ENCODE measurements at places on chromosomes 6 and 20.
A peak's percentile ranks its signal among the peaks of the same experiment; 100 is the strongest.

DNA sequence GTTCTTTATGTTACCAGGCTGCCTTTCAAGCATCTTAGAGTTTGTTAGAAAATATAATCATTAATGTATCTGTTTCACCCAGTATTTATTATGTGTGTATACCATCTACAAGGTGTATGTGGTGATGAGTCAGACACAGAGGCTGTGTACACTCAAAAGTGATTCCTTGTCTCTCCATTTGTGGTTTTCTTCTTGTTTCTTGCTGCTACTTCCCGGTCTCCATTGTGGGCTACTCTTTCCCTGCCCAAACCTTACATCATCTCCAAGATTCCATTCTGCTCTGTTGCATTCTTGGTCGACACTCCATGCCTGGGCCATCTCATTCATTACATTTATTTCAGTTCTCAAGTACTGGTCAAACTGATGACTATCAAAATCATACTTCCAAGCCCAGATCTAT, 182.2 kb upstream of the STXBP5 start:
- H3K4me1 ChIP-seq: no peaks in the 10 kb centered on the region
- no peaks in the 10 kb centered on the region for H3K36me3 ChIP-seq
- H3K4me3 ChIP-seq: no peak overlapping the region
- no peak overlapping the region for H3K27ac ChIP-seq

- H3K27me3 ChIP-seq: peaks cover 9% of the 10 kb centered on the region
- H3K4me3 ChIP-seq: no peak overlapping the region
Observed at GRCh38 chr20:23090878-23091277, 4.8 kb upstream of the CD93 start.

DNA sequence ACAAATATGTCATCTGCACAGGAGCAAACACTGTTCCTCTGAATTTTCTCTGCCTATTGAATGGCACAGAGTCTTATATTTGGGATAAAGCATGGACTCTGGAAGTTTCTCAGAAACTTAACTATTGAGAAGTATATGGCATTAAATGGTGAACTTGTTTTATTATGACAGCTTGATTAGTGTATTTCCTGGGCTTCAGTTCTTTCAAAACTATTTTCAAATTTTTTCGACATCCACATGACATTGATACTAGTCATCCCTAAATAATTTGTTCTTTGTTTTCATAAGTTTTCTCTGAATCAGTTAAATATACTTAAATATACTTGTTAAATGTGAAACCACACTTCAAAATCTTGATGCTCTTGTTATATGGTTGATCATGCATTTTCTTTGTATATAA, 144.0 kb upstream of the TSHZ2 start:
- H3K27me3 ChIP-seq: no peaks in the 10 kb centered on the region
- H3K4me3 ChIP-seq: no peak overlapping the region
- no peaks in the 10 kb centered on the region for H3K4me1 ChIP-seq

DNA sequence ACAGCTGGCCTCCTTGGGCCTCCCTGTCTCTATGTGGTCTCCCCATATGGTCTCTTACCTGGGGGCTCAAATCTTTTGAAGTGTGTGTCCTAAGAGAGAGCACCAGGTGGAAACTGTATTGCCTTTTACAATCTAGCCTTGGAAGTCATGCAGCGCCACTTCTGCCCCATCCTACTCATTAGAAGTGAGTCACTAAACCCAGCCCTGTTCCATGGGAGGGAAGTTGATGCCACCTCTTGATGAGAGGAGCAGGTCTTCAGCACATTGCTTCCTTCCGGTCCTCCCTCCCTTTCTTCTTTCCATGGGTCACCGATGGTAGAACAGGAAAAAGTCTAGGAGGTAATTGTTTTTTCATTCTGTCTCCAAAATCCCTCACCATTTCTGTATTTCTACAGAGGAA, 156.3 kb downstream of the FOXA2 start:
- H3K4me3 ChIP-seq: no peak overlapping the region
- peaks cover 19% of the 10 kb centered on the region for H3K4me1 ChIP-seq
- no peaks in the 10 kb centered on the region for H3K36me3 ChIP-seq
- H3K27me3 ChIP-seq: no peaks in the 10 kb centered on the region
- no peak for DNase-seq

DNA sequence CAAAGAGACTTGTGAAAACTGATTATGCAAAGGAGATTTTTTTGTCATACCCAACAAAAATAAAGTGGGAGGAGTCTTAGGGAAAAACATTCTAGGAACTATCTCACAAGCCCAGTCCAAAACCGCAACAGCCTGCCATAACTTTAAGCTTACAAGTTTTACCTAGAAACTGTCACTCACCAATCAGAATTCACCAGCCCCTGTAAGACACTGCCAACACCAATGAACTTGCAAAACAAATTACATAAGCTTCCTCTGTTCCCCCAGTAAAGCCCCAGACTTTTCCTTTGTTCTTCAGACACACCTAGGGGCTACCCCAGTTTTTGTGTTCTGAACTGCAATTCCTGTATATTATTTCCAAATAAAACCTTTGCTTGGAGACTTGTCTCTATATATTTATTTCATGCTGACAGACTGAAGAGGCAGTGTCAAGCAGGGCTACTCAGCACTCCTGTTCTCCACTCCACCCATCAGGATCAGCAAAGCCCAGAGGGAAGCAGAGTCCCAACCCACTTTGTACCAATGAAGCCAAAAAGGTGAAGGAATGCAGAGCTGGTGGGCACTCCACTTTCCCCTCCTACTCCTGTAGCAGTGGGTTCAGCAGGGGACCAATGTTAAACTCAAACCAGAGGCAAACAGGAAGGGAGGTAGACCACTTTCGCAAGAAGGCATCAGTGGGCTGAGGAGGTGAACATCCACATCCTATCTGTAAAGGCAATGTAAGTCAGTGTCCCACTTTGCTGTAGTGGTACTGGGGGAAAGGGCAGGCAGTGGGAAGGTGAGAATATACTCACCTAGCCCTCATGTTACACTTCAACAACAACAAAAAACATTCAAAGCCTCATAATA, 142.5 kb upstream of the RUNX2 start:
- H3K27ac ChIP-seq: no peak overlapping the region
- no peaks in the 10 kb centered on the region for H3K27me3 ChIP-seq
- no peaks in the 10 kb centered on the region for H3K4me1 ChIP-seq
- DNase-seq: no peak
- no peaks in the 10 kb centered on the region for H3K36me3 ChIP-seq

DNA sequence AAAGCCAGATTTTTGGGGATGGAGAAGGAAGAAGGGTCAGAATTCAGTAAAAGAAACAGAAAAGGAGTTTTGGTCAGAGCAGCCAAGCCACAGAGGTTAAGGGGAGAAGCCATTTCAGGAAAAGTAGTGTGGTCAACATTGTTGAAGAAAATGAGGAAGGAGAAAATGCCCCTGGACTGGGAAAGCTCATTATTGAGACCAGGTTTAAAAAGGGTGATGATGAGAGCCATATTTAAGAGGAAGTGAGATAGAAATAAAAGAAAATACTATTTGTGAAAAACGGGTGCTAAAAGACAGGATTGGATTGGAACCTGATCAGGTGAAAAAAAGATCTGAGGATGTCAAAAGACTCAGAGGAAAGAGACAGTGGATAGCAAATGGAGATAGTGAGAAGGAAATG, 75.8 kb downstream of the CEP162 start:
- H3K4me3 ChIP-seq: no peak overlapping the region
- no peak overlapping the region for H3K27ac ChIP-seq
- no peaks in the 10 kb centered on the region for H3K36me3 ChIP-seq

DNA sequence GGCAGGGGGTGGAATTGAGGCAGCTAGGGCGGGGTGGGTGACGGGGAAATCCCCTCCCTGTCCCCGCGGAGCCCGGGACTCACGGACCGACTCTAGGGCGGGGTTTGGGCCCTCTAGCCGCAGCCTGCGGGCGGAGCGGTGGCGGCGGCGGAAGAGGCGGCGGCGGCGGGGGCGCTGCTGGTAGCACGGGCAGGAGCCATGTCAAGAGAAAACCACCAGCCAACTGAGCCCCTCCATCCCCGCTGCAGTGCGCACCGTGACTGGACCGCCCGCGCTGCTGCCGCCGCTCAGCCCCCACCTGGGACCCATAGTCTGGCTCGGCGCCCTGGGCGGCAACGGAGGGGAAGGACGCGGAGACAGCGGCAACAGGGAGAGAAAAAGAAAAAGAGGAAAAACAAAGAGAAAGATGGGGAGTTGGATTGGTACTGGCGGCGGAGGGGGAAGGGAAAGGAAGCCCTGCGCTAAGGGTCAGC, 1.2 kb upstream of the C6orf62 start:
- DNase-seq: no peak
- H3K27ac ChIP-seq: peak overlapping the region; percentile 98
- no peaks in the 10 kb centered on the region for H3K27me3 ChIP-seq
- H3K36me3 ChIP-seq: peaks cover 26% of the 10 kb centered on the region
- H3K4me1 ChIP-seq: peaks cover 16% of the 10 kb centered on the region

DNA sequence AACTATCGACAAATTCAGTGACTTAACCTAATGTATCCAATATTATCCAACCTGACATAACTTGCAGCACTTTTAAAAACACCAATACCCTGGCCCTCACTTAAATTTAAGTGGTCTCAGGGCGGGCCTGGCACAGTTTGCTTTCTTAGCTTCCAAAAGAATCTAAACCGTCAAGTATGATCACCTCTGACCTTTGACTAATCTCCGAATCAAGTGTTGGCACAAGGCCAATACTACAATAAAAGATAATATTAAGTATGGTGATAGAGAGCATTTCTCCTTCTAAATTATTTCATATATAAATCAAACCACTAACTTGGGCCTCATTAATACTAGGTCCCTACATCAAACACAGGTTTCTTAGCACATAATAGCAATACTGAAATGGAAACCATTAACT, 153.0 kb downstream of the PTPRK start:
- DNase-seq: no peak
- H3K36me3 ChIP-seq: no peaks in the 10 kb centered on the region
- H3K27me3 ChIP-seq: no peaks in the 10 kb centered on the region
- H3K4me3 ChIP-seq: no peak overlapping the region

DNA sequence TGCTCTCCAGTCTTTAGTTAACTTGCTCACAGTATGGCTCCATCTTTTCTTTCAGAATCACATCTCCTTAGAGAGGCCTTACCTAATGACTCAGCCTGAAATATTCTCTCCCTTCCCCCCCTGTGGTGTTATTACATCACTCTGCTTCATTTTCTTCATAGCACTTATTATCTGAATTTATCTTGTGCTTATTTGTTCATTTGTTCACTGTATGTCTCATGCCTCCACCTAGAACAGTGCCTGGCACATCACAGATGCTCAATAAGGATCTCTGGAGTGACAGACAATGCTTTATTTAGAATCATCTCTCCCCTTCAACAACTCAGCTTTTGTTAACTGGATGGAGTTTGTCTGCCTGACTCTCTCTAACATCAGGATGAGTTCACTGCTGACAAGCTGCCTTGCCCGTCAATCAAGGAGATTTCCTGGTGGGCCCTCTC, 96.6 kb upstream of the MAN1A1 start:
- no peaks in the 10 kb centered on the region for H3K4me1 ChIP-seq
- no peak for DNase-seq
- no peaks in the 10 kb centered on the region for H3K27me3 ChIP-seq
- H3K36me3 ChIP-seq: no peaks in the 10 kb centered on the region

- no peak overlapping the region for H3K27ac ChIP-seq
- no peaks in the 10 kb centered on the region for H3K36me3 ChIP-seq
- H3K4me1 ChIP-seq: no peaks in the 10 kb centered on the region
- H3K27me3 ChIP-seq: no peaks in the 10 kb centered on the region
- DNase-seq: no peak
Observed at GRCh38 chr20:62838128-62838891, 21.5 kb downstream of the COL9A3 start.

DNA sequence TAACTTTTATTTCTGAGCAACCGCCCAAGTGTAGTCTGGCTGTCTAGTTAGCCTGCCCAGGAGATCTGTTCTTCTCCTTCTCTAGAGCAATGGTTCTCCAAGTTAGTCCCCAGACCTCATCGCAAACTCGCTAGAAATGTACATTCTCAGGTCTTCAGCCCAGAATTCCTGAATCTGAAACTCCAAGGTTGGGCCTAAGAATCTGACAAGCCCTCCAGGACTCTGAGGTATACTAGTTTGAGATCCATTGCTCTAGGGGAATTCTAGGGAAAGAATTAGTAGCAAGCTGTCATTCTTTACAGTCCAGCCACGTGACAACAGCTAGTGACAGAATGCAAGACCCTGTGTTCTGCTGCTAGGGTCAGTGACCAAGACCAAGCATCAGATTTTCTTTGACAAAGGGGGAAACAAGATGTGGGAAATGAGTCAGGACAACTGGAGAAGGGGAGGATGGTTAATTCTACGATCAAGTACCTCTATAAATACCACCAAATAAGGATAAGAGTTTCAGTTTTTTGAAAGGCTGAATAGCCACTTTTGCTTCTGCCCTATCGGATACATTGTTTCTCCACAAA, 5.8 kb downstream of the UBE2V1 start:
- H3K4me3 ChIP-seq: no peak overlapping the region
- no peak for DNase-seq
- peaks cover 76% of the 10 kb centered on the region for H3K4me1 ChIP-seq
- H3K36me3 ChIP-seq: no peaks in the 10 kb centered on the region

- H3K27me3 ChIP-seq: peaks cover 9% of the 10 kb centered on the region
- no peak overlapping the region for H3K27ac ChIP-seq
- no peak for DNase-seq
- no peaks in the 10 kb centered on the region for H3K4me1 ChIP-seq
- H3K4me3 ChIP-seq: no peak overlapping the region
Observed at GRCh38 chr20:9066191-9066590, 2.7 kb upstream of the PLCB4 start.

DNA sequence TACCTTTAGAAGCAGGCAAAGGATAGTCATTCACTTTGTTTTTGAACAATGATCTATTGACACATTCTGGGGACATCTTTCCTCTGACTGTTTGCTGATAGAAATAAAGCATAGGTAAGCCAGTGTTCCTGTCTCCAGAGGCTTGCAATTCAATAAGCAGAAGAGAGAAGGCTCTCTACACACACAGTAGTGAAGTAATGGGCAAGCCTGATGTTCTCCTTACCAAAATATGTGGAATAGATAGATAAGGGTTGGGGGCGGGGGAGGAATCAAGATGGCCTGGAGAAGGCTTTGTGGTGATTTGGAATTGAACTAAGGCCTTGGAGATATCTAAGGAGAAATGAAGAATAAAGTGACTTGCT, 27.3 kb downstream of the PAQR8 start:
- no peaks in the 10 kb centered on the region for H3K27me3 ChIP-seq
- peaks cover 15% of the 10 kb centered on the region for H3K4me1 ChIP-seq
- peak overlapping the region; percentile 3 for H3K27ac ChIP-seq

DNA sequence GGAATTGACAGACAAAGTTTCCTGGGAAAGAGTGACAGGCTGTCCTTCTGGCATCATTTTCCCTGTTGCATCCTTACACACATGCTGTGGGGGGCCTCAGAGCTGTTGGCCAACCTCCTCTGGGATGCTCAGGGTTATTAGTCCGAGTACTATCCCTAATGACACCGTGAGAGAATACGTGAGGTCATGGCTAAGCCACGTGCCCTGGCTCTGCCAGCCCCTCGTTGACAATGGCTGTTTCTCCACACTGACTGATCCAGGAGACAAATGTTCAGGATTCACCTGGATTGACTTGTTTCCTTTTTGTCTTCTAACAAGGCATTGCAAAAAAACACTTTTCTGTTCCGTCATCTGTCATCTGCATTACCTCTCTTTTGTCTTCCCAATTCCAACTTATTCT, 604.6 kb downstream of the TFAP2A start:
- H3K27ac ChIP-seq: no peak overlapping the region
- no peaks in the 10 kb centered on the region for H3K27me3 ChIP-seq
- no peak for DNase-seq
- H3K4me3 ChIP-seq: no peak overlapping the region
- no peaks in the 10 kb centered on the region for H3K4me1 ChIP-seq

Data from Panc1 (cell line).